ENCODE measurements at places on chromosomes 1 and 21. TPM values are rescaled to one million over a fixed set of nuclear protein-coding genes. Genes with fewer than 3 reads are reported as not detected.

The UTS2 gene
- total RNA-seq = not detected

The NUCKS1 gene
- total RNA-seq = 160 TPM

The TEX38 gene
- total RNA-seq = not detected

The SYF2 gene
- 21.3 TPM for total RNA-seq

The CA14 gene
- not detected for total RNA-seq

The LIN28A gene
- not detected for total RNA-seq

The ATXN7L2 gene
- total RNA-seq = 3.7 TPM

The CXADR gene
- 0.49 TPM for total RNA-seq

The SLC44A5 gene
- total RNA-seq = 0.49 TPM

The MXRA8 gene
- total RNA-seq = 684 TPM

The EDARADD gene
- total RNA-seq = 0.49 TPM

The PIK3C2B gene
- total RNA-seq = 1.9 TPM

The CDA gene
- 1.5 TPM for total RNA-seq

The DMBX1 gene
- total RNA-seq = not detected

The ELF3 gene
- 0.81 TPM for total RNA-seq

The FAM72B gene
- 1.8 TPM for total RNA-seq

The HAO2 gene
- under 0.01 TPM for total RNA-seq

The GRHL3 gene
- not detected for total RNA-seq

The LRRIQ3 gene
- 0.65 TPM for total RNA-seq

The TEX35 gene
- under 0.01 TPM for total RNA-seq

The ZBTB7B gene
- 29.2 TPM for total RNA-seq

The ARHGEF11 gene
- total RNA-seq = 70.6 TPM

The WNT9A gene
- 4.9 TPM for total RNA-seq

The PLA2G4A gene
- 7.0 TPM for total RNA-seq

The LRRN2 gene
- not detected for total RNA-seq

The TIE1 gene
- total RNA-seq = not detected

The TENT5C gene
- total RNA-seq = 0.49 TPM

The SEMA6C gene
- total RNA-seq = 5.4 TPM

The IVL gene
- total RNA-seq = not detected

The CA6 gene
- total RNA-seq = not detected

The HSD11B1 gene
- not detected for total RNA-seq

The LRRC8B gene
- total RNA-seq = 5.5 TPM

The DNAJC28 gene
- 1.5 TPM for total RNA-seq

The C1orf52 gene
- 12.4 TPM for total RNA-seq

The MYOG gene
- not detected for total RNA-seq

The PCSK9 gene
- 14.8 TPM for total RNA-seq

The ELAPOR1 gene
- 0.85 TPM for total RNA-seq

The FCER1G gene
- 0.97 TPM for total RNA-seq

The ADORA1 gene
- 5.5 TPM for total RNA-seq

The TCHHL1 gene
- not detected for total RNA-seq

The SH2D5 gene
- total RNA-seq = 2.1 TPM

The C8B gene
- not detected for total RNA-seq

The PSRC1 gene
- total RNA-seq = 3.0 TPM

The PTGFR gene
- total RNA-seq = 222 TPM

The INSRR gene
- total RNA-seq = under 0.01 TPM

The OR6N1 gene
- not detected for total RNA-seq

The OR10Z1 gene
- not detected for total RNA-seq

The ECM1 gene
- total RNA-seq = 72.5 TPM

The AHDC1 gene
- total RNA-seq = 29.1 TPM

The G0S2 gene
- total RNA-seq = 0.85 TPM

The HNRNPCL4 gene
- total RNA-seq = not detected

The FCRL1 gene
- not detected for total RNA-seq

The FAM78B gene
- total RNA-seq = 1.5 TPM

The MYCL gene
- not detected for total RNA-seq

All from hair follicle dermal papilla cell (primary cell).